Tongue (tissue), 3 donors: ENCODE measurements at places on chromosomes 2 and 18.

DNA sequence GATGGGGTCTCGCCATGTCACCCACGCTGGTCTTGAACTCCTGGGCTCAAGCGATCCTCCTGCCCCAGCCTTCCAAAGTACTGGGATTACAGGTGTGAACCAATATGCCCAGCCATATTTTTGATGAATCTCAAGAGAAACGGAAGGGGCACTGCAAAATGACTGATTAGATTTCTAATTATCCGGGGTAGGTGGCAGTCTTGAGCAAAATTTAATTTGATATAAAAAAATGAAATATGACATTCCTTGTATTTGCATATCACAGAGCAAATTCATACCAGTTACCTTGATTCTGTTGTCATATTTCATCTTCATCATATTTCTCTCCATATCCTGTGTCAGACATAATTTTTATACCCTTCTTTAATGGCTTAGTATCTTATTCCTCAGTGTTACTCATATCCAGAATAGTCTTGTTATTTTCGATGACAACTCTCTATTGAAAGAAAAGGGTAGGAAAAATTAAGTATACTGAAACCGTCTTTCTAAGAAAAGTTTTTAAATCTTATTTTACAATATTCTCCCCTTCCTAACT, 30.0 kb upstream of the RTN4 start:
- no peak for DNase-seq

- DNase-seq: peak; percentile 83
Observed at GRCh38 chr2:164737612-164738081, 104.0 kb downstream of the COBLL1 start.

- DNase-seq: no peak
Observed at GRCh38 chr18:50548160-50548559, 11.7 kb upstream of the MAPK4 start.

GRCh38 chr18:45252474-45252873, 362.8 kb upstream of the SLC14A2 start:
- no peak for DNase-seq

DNA sequence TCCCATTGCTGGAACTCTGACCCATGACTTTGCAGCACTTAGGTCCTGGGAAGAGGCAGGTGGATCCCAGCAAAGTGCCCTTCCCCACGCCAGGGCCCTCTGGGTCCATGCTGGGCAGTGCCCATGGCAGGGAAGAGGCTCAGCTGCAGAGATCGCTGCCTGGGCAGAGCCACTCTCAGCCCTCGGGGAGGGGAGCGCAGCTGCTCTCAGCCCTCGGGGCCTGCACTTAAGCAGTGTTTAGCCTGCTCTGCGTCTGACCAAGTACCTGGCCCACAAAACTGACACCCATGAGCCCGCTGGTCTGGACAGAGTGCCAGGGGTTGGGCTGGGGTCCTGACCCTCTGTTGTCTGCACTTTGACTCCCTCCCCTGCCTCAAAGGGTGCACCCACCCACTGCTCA, 46.3 kb downstream of the AQP12A start:
- no peak for DNase-seq

DNA sequence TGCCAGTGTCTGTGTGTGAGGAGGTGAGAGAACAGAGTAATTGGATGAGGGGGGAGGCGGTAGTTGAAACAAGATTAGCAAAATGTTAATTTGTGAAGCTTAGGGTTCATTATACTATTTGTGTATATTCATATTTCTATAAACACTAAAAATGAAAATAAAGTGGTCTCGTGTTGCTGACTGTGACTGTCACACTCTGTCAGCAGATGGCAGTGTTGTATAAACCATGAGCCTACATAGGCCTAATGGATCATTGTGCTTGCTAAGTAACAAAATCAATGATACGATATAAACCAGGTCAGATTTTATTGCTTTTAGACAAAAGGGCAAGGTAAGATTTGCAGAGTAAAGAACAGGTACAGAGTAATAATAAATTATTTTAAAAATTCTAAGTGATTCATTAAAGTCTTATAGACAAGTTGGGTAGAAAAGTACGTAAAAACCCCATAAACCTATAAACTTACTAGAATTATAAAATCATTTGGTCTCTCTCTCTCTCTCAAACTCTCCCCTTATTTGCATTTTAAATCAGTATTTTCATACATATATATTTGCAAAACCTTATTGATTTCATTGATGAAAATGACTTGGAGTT, 182.7 kb downstream of the RPIA start:
- peak; percentile 82 for DNase-seq

DNA sequence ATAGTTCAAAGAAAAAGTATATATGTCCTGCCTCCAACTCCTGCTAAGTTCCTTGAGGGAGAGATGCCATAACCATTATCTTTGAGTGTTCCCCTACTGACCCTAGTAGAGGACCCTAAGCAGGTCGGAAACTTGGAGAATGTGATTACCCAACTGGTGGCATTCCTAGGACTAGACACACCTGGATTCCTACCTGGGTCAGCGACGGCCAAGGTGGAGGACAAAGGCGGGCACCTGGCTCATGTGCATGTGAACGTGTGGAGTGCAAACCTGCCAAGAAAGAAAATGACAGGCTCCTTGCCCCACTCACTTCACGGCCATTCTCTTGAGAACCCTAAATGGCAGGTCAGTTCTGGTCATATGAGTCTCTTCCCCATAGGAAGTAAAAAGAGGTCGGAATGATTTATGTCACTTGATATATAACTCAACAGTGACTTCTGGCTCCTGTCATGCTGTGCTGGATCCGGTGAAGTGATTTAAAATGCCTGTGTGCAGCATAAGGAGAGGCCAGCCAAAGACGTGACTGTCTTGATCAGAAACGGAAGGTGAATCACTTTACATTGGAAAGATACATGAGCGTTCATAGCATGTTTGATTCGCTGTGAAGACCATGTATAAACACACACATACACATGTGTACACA, 371.6 kb downstream of the EIPR1 start:
- no peak for DNase-seq

DNA sequence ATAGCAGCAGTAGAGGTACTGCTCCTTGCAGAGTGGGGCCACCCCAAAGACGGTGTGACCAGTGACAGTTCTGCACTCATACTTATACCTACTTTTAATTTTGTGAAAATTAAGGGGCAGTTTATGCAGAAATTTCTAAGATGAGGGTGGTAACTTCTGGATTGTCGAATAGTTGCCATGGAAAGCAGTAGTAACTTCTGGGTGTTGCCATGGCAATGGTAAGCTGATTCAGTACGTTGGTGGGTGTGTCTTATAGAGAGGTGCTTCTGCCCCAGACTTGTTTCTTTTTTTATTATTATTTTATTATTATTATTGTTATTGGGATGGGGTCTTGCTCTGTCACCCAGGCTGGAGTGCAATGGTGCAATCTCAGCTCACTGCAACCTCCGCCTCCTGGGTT, 82.8 kb upstream of the L3MBTL4 start:
- DNase-seq: no peak

DNA sequence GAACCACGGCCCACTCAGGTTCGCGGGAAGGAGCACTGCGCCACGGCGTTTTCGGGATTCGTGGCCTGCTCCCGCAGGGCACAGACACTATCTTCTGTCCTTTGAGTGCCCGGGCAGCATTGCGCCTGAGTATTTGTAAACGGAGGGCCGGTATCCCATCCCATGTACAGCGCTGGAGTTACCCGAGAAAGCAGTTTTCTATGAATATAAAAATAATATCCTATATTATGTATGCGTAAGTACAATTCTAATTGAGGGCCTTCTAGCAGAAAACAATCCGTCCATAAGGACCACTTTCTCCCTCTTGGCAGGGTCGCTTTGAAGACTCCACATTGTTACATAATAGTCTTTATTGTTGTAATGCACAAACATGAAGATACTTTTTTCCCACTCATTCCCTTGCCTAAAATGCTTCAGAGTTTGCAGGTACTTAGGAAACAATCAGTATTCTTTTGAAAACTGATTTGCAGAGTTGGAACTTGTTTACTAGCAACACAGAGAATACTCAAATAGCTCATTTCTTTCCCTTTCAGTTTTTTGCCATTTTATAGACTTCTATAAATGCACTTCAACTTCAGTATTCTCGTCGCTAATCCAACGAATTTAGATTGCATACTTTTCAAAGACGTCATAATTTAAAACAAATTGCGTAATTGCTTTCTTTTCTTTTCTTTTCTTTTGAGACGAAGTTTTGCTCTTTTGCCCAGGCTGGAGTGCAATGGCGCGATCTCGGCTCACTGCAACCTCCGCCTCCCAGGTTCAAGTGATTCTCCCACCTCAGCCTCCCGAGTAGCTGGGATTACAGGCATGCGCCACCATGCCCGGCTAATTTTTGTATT, 1.0 kb upstream of the REV1 start:
- DNase-seq: no peak
